Stimulated activated naive CD8-positive, alpha-beta T cell treated with anti-CD3 and anti-CD28 coated beads, Interleukin-15, amount 100 ng/mL, for 72 hours (primary cell): ENCODE measurements at places on chromosomes 13 and 19.
A peak's percentile ranks its signal among the peaks of the same experiment; 100 is the strongest.

DNA sequence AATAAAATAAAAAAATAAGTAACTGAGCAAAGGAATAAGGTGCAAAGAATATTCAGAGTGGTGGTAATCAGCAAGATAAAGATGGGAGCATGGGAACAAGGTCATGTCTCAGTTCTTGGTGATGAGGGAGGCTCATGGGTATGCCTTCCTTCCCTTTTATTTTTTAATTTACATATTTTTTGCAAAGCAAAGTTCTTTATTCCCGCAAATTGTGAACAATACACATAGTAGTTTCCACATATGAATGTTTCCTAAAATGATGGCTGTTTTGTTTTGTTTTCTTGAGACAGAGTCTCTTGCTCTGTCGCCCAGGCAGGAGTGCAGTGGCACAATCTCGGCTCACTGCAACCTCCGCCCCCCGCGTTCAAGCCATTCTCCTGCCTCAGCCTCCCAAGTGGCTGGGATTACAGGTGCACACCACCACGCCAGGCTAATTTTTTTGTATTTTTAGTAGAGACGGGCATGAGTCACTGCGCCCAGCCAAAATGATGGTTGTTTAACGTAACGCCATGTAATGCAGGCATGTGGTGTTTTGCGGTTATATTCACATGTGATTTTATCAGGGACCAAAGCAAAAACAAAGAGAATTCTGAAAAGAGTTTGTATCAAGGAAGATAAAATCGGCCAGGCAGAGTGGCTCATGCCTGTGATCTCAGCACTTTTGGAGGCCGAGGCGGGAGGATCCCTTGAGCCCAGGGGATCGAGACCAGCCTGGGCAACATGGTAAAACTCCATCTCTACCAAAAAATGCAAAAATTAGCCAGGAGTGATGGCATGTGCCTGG lies 4.5 kb upstream of the ADGRE2 start:
- DNase-seq = no peak

- DNase-seq = no peak
These were observed 6.7 kb upstream of the MKNK2 start for GRCh38 chr19:2057484-2058469.

DNA sequence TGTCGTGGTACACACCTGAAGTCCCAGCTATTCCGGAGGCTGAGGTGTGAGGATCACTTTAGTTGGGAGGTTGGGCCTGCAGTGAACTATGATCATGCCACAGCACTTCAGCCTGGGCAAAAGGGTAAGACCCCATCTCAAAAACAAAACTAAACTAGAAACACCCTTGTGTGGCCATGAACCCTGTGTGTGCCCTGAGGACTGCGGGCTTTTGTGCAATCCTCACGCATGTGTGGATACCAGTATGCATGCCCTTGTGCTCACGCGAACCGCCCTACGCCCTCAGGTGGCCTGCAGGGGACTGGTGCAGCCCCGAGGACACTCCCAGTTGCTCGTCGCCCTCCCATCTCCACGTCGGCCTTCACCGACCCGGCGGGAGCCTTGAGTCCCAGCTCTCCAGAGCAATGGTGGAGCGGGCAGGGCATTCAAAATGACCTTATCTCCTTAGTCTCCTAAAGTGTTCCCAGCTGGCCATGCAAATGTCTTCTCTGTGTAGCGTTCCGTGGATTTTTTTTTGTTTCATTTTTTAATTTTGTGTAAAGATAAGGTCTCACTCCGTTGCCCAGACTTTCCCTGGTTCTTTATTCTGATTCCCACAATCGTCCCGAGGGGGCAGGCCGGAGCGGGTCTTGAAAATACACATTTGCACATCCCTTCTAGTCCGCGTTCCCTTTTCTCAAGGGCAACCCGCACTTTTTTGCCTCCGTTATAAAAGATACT lies 868 bp upstream of the EGLN2 start:
- DNase-seq = peak; percentile 65

DNA sequence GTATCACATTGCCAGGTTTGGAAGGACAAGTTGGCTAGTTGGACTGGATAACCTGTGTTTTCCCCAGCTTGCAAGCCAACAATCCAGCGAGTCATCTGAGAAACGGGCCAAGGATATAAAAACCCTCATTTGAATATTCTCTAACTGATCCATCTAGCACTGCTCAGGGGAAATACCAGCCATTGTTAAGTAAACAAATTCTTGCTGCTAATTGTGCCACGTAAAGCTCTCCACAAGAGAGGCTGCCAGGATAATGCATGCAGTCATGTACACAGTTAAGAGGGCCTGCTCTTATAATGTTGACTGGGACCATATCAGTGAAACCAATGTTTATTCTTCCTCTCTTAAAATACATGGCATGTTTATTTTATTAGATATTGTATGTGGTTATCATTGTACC lies 663.2 kb upstream of the SGCG start:
- no peak for DNase-seq
